ENCODE measurements at places on chromosomes 3 and 15.

GRCh38 chr15:72339777-72340177 is 19.8 kb upstream of the CELF6 start:
- DNase-seq, result peak; percentile 72

- DNase-seq, result no peak
Measured at GRCh38 chr3:70078778-70079177, 79.2 kb downstream of the SAMMSON start.

- DNase-seq, result peak; percentile 37
Measured at GRCh38 chr3:118801899-118802298, 232.7 kb downstream of the IGSF11 start.

- no peak for DNase-seq
Measured at GRCh38 chr15:22942306-22942855, 37.8 kb downstream of the CYFIP1 start.

Measured in NCI-H2171 (cell line).